ENCODE measurements at places on chromosomes 13 and 19. TPM values are rescaled to one million over a fixed set of nuclear protein-coding genes. Genes with fewer than 3 reads are reported as not detected.

GRCh38 chr13:96172066-96172465 lies 82.2 kb downstream of the HS6ST3 start:
- DNase-seq, result no peak

DNA sequence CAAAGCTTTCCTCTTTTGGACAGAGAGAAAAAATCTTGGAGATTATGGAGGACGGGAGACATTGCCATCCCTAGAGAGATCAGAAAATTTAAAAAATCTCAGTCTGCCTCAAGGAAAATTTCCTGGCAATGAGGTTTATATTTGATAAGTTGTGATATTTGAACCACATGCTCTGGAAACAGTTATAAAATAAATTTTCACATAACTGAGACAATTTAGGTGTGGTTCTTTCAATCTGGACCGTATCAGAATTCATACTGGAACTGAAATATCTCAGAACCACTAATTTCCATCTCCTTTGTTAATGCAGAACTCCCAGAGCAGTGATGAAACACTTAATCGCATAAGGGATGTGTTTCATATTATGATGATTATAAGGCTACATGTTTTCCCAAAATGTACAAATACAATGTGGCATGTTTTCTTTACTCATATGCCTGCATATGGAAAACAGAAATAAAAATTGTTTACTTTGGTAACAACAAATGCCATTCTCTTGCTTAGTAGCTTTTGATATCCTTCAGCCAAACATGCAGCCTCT lies 13.7 kb downstream of the UBE2L5 start:
- no peak for DNase-seq

DNA sequence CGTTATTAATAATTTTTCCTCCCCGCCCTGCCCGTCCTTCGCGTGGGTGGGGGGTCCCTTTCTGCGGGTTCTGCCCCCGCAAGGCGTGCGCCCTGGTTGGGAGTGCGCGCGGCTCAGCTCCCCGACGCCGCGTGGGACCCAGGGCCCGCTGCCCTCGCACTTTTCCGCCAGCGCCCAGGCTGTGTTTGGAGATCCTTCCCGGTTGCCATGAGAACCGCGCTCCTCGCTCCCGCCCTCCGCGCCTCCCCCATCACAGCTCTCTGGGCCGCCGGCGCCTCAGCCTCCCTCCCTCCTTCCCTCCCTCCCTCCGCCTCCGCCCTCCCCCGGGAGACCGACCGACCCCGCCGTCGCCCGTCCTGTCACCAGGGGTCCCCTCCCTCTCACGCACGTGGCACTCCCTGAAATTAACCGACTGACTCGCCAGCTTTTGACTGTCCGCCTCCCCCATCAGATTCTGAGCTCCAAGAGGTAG lies 2.4 kb upstream of the SSBP4 start:
- DNase-seq, result peak; percentile 98

C1QTNF9B gene
- polyA plus RNA-seq, result not detected

DNA sequence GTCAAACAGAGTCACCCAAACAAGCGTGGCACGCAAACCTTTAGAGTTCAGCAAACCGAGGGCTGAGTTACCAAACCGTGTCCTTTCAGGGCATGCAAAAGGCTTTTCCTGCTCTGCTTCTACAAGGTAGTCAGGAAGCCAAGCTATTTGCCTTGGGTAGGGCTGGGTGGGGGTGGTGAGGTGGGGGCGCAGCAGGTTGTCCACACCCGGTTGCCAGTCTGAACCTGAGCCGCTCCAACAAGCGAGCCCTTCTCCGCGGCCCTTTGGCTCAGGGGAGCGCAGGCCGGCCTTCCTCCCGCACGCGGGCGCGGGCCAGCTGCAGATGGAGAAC lies 347 bp upstream of the CLDN10 start:
- no peak for DNase-seq

- DNase-seq, result no peak
Observed at GRCh38 chr19:50321831-50322230, 7.3 kb downstream of the KCNC3 start.

SCAF1 gene
- 18.1 TPM for polyA plus RNA-seq

GRCh38 chr19:34246340-34246739 lies 8.0 kb upstream of the GARRE1 start:
- DNase-seq, result no peak

GRCh38 chr13:42174344-42175162 lies 97.4 kb upstream of the AKAP11 start:
- no peak for DNase-seq

GRCh38 chr19:38683393-38684077 lies 36.1 kb downstream of the ACTN4 start:
- DNase-seq, result peak; percentile 89

EFNA2 gene
- not detected for polyA plus RNA-seq

- peak; percentile 61 for DNase-seq
Observed at GRCh38 chr19:13881692-13882418, 4.9 kb downstream of the NANOS3 start.

DNA sequence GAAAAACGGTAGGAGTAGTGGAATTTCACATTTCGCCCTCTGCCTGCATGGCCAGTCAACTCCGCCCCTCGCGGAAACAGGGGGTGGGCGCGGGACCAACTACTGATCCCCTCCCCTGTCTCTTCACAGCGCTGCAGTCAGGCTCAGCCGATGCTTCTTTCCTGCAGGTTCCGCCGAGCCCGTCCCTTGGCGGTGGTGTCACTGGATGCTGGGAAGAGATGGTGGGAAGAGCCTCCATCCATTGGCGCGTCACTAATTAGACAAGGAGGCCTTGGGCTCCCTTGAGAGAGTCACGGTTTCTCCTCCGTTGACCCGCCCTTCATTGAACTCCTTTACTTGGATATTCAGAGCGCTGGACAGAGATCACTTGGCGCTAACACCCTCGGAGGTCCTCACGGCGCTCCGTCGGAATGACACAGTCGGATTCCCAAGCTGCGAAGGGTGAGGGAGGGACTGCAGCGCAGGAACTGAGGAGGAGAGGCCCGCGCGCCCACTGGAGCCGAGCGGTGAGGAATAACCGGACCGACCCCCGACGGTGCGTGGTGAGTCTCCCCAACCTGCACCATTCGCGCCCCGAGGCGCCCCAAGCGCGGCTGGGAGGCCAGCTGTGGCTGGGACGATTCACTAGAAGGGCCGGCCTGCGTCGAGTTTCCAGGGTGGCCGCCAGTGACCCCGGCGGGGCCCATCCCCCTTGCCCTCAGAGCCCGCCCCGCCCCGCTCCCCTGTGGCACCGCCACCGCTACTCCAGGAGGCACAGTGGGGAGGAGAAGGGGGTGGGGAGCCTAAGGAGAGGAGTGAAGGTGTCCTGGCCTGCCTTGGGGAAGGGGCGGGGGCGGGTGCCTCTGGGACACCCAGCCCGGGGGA lies 11.2 kb upstream of the CEACAM21 start:
- peak; percentile 41 for DNase-seq

CGB2 gene
- not detected for polyA plus RNA-seq

DNA sequence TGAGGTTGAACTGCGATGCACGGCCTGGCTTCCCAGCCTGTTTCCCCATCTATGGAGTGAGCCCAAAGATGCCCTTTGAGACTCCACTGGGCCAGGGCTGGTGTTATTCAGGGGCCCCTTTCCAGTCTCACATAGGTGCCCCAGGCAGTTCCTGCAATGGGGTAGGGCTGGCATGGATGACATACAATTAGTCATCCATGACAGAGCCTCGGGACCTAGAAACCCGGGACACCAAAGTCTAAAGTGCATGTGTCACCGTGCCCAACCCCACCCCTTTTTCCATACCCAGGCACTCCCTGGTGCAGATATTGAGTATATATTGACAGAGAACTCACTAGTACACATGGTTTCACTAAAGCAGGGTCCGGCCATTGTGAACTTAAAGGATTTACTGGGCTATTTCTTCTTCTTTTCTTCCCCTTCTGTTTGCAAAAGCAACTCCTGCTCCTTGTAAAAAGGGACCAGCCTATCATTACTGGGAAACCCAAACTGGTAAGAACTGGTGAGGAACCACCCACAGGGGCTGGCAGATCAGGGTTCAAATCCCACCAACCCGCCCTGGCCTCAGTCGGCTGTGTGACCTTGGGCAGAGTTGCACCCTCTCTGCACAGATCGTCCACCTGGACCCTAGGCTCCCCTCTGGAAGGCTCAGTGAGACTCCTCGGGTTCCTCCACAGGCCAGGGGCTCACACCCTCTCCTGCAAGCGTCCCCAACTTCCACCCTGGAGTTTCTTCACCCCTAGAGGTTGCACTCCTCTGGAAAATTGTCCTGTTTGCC lies 2.7 kb downstream of the B3GNT3 start:
- DNase-seq, result peak; percentile 41

DNA sequence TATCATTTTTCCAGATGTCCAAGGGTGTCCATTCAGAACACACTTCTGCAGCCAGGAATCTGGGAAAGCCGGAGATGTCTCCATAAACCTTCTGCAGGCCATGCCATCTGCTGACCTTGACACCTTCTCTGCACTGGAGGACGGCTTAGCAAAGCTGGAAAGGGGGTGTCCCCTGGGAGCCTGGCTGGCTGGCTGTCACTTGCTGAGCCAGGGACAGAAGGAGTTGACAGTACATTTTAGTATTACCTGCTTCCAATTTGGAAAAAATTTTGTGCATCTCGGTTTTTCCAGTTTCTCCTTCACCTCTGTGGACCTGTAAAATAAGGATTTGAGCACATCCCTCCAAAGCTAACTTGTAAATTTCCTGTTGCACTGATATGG lies 8.1 kb upstream of the CHST8 start:
- DNase-seq, result no peak

- DNase-seq, result no peak
Observed at GRCh38 chr19:55220525-55220924, 8.0 kb downstream of the TMEM86B start.

- no peak for DNase-seq
Observed at GRCh38 chr13:50167224-50167947, 152.1 kb downstream of the KCNRG start.

- DNase-seq, result no peak
Observed at GRCh38 chr13:113105032-113105920, at the start of gene F7. Gene F7, plus strand, starts transcription at chr13:113105791. Its CDS starts 51 bp downstream, at chr13:113105842.

DNA sequence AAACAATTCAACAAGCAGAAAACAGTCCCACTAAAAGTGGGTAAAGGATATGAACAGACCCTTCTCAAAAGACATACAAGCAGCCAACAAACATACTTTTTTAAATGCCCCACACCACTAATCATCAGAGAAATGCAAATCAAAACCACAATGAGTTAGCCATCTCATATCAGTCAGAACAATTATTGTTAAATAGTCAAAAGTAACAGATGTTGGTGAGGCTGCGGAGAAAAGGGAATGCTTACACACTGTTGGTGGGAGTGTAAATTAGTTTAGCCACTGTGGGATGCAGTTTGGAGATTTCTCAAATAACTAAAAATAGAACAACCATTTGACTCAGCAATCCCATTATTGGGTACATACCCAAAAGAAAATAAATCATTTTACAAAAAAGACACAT lies 8.7 kb downstream of the ZNF529 start:
- no peak for DNase-seq

- no peak for DNase-seq
Observed at GRCh38 chr13:21046203-21046602, 15.2 kb downstream of the LATS2 start.

DNA sequence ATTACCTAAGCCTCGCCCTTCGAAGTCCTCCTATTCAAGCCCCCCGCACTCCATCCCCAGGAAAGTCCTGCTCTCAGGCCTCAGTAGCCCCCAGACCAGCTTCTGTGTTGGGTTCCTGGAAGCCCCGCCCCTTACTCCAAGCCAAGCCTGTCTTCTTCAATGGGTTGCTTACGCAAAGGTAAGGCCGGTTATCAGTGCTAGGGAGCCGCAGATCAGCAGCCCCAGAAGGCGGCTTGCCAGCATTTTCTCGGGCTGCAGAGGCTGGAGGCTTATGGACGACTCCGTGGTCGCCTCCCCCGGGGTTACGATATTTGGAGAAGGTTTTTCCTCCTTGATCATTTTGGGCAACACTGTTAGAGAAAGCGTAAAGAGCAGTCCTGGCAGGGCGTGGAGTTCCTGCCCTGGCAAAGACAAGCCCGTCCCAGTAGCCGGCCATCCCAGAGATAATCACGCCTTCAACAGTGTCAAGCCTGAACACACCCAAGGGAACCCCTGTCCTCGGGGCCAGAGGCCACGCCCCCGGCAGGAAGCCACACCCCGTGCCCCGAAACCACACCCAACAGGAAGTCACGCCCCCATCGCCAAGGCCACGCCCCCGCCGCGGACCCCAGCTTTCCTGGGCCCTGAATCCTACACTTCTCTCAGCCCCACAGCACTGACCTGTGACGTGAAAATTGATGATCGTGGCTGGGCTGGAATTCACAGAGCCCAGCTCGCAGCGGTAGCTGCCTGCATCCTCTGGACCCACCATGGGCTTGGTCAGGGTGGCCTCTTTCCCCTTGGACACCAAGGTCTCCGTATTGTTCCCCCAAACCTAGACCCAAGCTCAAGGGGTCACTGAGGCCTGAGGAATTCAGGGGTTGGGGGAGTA lies 954 bp upstream of the RASIP1 start:
- DNase-seq, result no peak

DNA sequence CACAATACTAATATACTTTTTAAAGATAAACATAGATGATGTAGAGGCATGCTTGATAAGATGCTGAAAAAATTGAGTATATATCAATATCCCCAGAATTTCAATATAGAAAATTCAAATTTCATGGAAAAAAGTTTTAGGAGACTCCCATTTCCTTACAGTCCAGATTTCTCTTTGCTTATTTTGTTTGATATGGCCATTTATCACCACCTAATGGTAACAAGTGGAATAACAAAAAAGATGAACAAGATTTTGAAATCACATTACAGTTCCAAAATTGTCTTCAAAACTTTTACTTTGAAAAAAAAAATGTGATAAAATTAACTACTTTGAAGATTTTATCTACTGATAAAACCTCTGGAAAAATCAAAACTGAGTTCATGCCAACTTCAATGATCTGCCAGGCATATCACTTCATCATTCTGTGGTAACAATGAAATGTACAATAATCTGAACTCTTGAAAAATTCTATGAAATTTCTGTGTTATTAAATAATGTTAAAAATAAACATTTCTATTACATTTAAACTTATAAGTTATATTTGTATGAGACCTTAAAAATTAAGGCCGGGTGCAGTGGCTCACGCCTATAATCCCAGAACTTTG lies 17.5 kb downstream of the MIPEP start:
- DNase-seq, result no peak

DNA sequence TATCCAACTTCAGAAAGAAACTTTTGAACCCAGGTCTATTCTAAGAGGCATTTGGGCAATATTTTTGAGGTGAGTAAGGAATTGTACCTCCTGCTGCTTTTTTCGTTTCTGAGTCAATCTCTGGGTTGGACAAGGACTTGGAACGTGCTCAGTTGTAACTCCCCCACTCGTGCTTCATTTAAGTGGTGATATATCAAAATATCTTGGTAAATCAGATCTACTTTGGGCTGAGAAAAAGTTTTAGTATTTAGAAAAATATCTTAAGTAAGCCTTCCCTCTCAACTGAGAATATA lies 728.9 kb downstream of the EFNB2 start:
- DNase-seq, result no peak

DNA sequence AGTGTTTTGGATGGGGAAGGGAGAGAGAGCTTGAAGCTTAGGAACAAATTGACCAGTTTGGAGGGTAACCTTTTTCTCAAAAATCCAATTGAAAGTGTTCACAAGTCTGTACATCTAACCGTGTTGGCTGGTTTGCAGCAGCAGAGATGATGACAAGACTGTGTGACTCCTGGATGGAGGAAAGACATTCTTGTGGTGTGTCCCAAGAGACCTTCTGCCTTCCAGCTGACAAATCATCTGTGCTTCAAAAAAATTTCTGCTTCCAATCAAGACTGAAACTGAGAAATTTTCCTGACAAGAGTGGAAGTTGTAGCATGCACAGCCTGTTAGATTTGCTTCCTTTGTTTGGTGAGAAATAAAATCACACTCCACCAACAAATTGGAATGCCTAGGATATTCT lies 56.2 kb downstream of the LACC1 start:
- no peak for DNase-seq

CFAP97D2 gene
- not detected for polyA plus RNA-seq

RRAS gene
- polyA plus RNA-seq, result 140 TPM

LRRC63 gene
- polyA plus RNA-seq, result 0.17 TPM
